Spinal cord (tissue), 10 donors: ENCODE measurements at places on chromosomes 7 and 10. TPM values are rescaled to one million over a fixed set of nuclear protein-coding genes. Genes with fewer than 3 reads are reported as not detected.

Gene KLF6
- total RNA-seq: 70.3 TPM

Gene UTF1
- not detected for total RNA-seq

Gene PRSS37
- not detected for total RNA-seq

Gene LGI1
- 32.4 TPM for total RNA-seq

Gene ADAM22
- 27.2 TPM for total RNA-seq

Gene NME8
- 0.59 TPM for total RNA-seq
